Upper lobe of right lung (tissue), 1 donor: ENCODE measurements at places on chromosomes 13 and 19.

DNA sequence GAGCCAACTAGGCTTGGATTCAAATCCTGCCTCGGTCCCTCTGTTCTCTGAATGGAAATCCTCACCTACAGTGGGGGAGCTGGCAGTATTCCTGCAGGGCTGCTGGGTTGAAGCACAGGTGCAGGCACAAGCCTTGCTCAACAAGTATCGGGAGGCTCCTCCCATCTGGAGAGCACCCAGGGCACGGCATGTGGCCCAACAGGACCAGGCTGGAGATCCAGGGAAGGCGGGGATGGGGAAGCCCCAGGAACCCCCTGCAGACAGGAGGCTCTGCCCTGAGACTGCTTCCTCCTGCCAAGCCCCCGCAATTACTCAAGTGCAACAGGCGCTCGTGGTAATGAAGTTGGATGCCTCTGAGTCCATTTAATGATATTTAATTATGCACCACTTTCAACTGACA, 128.0 kb upstream of the VSTM2B start:
- DNase-seq, result no peak

GRCh38 chr13:28474491-28475134, 20.3 kb downstream of the FLT1 start:
- DNase-seq, result no peak

DNA sequence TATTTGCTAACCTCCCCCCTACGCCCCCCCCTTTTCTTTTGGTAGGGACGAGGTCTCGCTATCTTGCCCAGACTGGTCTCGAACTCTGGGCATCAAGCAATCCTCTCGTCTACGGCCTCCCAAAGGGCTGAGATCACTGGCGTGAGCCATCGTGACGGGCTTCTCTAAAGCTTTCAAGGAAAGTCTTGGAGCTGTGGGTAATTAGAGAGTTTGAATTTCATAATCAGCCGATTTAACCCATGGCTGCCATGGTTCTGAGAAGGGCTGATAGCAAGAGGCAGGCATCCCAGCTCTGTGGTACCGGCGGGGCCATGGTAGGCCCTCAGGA, 679 bp upstream of the ABHD8 start:
- DNase-seq, result peak; percentile 76

DNA sequence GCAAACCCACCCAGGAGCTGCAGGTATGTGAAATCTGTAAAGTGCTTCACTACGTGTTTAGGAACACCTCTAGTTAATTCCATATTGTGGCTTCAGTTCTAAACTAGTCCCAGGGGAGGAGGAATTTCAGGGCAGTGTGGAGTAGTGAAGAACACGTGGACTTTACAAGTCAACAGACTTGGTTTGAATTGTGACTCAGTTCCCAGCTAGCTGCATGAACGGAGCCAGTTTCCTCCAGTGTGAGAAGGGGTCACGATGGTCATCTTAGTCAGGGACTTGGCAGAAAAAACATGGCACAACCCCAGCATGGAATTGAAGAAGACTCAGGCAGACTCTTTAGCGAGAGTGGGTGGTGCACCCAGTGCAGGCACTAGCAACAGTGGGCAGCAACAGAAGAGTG, 175.7 kb upstream of the UBL3 start:
- no peak for DNase-seq

DNA sequence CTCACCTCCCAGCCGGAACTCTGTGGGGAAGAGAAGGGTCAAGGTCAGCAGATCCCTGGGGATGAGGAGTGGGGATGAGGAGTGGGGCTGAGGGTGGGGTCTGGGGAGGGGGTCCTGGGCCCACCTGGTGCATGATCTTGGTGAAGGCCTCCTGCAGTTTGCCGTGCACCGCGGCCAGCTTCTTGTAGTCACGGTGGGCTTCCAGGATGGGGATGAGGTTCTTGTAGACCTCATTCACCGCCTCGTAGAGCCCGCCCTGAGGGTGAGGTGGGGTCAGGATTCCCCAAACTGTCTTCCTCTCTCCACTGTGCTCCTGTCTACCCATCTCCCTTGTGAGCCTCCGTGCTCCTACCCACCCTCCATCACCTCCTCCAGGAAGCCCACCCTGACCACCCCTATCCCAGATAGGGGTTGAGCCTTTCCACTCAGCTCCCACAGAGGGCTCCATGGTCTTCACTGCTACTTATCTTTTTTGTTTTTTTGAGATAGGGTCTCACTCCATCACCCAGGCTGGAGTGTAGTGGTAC, 6.8 kb upstream of the KANK2 start:
- DNase-seq, result no peak

DNA sequence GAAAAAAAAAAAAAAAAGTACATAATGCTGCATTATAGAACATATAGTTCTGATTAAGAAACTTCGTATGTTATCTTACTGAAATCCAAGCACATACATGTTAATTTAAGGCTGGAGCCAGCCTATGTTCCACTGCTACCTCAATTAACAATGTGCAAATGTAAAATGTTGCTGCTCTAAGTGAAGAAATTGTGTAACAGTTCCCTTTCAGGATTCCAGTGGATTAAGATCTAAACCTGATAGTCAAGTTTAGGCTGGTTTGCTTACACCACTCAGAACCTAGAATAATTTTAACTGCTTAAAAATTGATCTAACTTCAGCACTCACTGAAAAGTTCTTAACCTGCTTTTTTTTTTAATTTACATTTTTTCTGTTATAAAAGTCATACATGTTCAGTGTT, 4.2 kb downstream of the VPS36 start:
- DNase-seq, result no peak

GRCh38 chr13:112730157-112730671, 40.4 kb downstream of the ATP11A start:
- DNase-seq, result peak; percentile 63

- no peak for DNase-seq
These were observed 22.1 kb upstream of the POMP start for GRCh38 chr13:28636677-28637317.

- no peak for DNase-seq
These were observed 39.6 kb upstream of the C1QTNF9 start for GRCh38 chr13:24269821-24270220.

- peak; percentile 19 for DNase-seq
These were observed 7.3 kb upstream of the SLC7A9 start for GRCh38 chr19:32876919-32877285.

DNA sequence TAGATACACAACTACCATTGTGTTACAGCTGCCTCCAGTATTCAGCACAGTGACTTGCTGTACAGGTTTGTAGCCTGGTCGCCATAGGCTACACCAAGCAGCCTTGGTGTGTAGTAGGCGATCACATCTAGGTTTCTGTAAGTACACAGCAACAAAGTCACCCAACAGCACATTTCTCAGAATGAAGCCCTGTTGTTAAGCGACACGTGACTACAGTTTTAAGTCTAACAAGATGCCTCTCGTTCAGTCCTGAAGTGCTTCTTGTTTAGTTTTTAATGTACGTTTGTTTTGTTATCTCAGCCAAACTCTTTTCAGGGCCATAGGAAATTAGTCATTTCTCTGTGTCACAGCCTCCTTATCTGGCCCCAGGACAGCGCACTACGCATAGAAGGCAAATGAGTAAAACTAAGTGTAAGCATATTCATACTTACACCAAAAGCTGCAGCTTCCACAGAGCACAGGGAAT, 50.0 kb upstream of the GPR183 start:
- DNase-seq, result no peak

DNA sequence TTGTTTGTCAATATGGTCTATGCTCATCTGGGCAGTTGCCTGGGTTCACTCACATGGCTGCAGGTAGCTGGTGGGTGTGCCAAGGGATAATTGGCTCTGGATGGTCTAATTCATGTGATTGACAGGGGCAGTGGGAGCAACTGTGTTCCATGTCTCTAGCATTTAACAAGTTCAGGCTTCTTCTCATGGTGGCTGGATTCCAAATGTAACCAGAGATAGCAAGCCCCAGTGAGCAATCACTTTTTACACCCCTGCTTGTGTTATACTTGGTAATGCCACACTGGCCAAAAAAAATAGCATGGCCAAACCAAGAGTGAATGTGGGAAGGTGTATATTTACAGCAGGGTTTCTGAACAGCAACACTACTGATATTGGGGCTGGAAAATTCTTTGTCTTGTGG, 89.6 kb upstream of the TNFSF11 start:
- DNase-seq, result no peak

DNA sequence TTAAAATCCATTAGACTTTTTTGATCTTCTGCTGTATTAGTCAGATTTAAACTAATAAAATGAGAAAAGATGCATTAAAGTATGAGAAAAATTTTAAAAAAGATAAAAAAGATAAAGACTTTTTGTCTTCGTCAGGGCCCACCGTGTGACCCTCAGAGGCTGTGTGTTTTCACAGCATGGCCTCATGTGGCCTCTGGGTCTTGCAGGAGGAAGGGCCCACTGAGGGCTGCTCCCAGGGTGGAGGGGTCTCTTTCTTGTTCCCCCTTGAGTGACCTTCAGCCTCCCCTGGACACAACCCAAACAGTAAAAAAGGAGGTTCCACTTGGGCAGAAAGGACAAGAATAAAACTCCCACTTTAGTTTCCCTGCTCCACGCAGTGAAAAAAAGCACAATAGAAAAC, 57.1 kb upstream of the RANBP3 start:
- peak; percentile 17 for DNase-seq

DNA sequence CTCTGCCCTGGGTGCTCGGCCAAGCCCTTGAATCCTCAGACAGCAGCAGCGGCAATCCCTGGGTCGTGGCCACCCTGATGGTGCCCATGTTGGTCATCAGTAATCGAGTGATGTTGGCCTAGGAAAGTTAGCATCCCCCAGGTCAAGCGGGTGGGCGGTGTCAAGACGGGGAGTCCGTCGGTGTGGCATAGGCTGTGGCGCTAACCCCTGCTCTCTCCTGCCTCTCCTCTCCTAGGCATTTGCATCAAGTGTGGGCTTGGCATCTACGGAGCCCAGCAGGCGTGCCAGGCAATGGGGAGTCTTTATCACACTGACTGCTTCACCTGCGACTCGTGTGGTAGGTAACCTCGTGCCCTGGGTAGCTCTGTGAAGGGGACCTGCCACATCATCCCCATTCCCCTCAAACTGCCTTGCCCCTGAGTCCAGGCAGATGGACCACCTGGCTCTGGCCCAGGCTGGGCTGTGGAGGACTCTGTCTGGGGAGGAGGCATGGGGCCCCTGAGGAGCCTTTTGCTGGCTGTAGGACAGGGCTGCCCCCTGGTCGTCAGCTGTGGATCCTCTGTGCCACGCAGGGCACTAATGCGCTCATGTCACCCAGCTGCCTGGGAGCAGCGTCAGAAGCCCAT, 8.7 kb downstream of the WTIP start:
- no peak for DNase-seq

DNA sequence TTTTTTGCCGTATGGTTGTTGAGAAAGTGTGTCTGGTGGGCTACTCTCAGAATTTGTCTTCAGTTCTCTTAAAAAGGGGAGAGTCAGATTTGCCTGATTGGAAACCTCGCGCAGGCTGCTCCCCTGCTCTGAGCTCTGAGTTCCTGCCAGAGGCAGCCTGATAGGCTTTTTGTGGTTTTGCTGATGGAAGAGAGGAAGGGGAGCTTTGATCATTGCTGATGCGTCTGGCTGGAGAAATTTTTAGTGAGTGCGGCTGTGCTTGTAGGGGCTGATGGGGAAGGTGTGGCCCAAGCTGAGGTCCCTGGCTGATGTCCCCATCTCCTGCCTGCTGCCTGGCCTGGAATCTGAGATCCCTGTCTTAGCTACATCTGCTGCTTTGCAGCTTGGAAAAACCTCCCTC, 2.8 kb downstream of the CHST8 start:
- no peak for DNase-seq

DNA sequence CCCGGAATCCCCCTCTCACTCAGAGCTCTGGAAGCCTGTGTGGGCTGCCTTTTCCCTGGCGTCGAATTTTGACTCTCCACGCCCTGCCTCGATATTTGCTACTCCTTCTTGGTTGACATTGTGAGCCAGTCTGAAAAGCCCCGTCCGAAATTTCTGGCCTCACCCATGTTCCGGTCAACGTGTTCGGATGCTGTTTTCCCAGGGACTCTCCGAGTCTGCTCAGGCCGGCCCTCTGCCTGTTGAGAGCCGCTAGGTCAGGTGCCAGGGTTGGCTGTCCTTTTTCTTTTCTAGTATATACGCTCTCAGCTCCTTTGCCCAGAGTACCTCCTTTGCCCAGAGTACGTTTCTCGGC, 6.8 kb upstream of the DGKH start:
- peak; percentile 77 for DNase-seq

DNA sequence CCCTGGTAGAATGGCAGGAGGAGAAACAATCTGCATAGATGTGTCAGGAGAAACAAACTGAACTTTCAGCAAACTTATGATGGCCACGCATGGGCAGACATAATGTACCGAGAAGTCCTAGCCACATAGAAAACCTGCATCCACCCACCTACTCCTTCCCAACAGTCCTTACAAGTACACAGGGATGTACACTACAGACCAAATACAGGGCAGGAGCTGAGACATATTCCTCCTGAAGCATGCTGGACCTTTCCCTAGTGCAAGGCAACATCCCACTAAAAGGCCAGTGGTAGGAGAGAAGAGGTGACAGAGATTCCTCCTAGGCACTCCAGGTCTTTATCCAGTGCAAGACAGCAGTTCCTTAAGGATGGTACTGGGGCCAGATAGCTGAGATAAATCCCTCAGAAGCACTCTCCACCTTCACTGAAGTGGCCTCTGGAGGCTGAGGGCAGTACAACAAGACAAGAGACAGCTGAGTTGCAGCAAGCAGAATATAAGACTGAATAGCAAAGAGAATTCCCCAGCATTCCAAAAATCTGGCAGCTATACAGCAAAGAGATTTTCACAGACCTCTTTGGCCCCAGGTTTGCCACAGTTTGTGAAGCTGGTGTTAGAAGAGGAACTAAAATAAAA, 18.3 kb downstream of the VWA8 start:
- no peak for DNase-seq

DNA sequence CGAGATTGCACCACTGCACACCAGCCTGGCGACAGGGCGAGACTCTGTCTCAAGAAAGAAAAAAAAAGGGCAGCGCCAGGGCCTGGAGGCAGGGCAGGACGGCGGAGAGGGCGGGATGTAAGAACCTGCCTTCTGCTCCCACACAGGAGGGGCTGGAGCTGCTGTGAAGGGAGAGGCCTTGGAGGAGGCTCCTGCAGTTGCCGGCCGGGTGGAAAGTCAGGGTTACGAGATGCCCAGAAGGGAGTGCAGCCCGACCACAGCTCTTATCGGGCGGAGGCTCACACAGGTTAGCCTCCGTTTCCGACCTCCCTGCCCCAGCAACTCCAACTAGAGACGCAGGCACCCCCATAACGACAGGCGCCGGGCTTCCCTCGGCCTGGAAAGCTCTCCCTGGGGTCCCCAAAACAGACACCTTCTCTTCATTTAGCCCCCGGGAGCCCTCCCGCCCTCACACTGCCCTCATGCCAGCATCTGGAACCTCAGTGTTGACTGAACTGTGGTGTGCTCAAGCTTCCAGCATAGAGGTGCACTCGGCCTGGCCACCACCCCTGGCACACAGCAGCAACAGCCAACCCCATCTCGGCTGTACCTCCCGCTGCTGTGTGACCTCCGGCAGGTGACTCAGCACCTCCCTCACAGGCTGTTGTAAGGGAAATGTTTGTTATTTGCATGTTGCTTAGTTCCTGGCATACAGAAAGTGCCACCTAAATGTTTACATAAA, 1.4 kb downstream of the PLPP2 start:
- DNase-seq, result peak; percentile 72

GRCh38 chr19:1512671-1513498, at the start of gene ADAMTSL5:
TSS of gene ADAMTSL5 (minus strand) at chr19:1513019. CDS start at chr19:1510943, 2,076 bp downstream.
- DNase-seq, result peak; percentile 81
